Large intestine (tissue), 12 donors: ENCODE measurements at places on chromosomes 2 and 18. TPM values are rescaled to one million over a fixed set of nuclear protein-coding genes. Genes with fewer than 3 reads are reported as not detected.

DNA sequence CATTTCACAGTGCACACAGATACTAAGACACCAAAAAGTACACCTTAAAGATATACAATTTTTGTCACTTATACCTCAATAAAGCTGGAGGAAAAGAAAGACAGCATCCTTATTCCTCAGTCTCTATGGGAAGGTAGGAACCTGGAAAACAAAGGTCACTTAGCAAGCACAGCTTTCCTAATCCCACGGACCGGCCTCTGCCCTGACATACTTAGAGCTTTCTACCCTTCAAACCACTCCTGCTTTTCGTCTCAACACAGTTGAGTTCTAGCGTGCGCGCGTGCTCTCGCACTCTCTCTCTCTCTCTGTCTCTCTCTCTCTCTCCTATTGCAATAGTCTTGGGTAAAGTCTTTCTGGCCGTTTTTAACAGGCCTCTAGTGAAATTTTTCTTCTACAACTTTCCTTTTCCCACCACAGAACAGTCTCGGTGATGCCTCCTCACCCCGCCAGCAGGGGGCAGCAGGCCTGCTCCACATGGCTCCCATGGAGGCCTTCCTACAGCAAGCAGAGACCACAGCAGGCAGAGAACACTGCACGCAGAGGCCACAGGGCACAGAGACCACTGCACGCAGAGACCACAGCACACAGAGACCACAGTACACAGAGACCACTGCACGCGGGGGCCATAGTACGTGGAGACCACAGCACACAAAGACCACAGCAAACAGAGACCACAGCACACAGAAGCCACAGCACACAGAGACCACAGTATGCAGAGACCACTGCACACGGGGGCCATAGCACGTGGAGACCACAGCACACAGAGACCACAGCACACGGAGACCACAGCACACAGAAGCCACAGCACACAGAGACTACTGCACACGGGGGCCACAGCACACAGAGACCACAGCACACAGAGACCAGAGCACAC is 106.9 kb downstream of the FBXO15 start:
- H3K4me3 ChIP-seq = no peak overlapping the region
- no peaks in the 10 kb centered on the region for H3K36me3 ChIP-seq
- H3K4me1 ChIP-seq = no peaks in the 10 kb centered on the region
- no peak overlapping the region for H3K27ac ChIP-seq

The HOXD12 gene
- not detected for polyA plus RNA-seq

The SERPINB10 gene
- polyA plus RNA-seq = not detected

The ALPI gene
- polyA plus RNA-seq = 80.6 TPM

GRCh38 chr2:148255929-148256328 is 235.0 kb downstream of the MBD5 start:
- DNase-seq = no peak
- H3K4me1 ChIP-seq = no peaks in the 10 kb centered on the region
- no peak overlapping the region for H3K4me3 ChIP-seq
- H3K36me3 ChIP-seq = peaks cover 33% of the 10 kb centered on the region
- no peak overlapping the region for H3K27ac ChIP-seq

- H3K27ac ChIP-seq = no peak overlapping the region
- H3K27me3 ChIP-seq = no peaks in the 10 kb centered on the region
- H3K4me1 ChIP-seq = no peaks in the 10 kb centered on the region
- peaks cover 41% of the 10 kb centered on the region for H3K36me3 ChIP-seq
- no peak overlapping the region for H3K4me3 ChIP-seq
- DNase-seq = no peak
Measured at GRCh38 chr18:24157855-24158254, 19.0 kb downstream of the CABYR start.

DNA sequence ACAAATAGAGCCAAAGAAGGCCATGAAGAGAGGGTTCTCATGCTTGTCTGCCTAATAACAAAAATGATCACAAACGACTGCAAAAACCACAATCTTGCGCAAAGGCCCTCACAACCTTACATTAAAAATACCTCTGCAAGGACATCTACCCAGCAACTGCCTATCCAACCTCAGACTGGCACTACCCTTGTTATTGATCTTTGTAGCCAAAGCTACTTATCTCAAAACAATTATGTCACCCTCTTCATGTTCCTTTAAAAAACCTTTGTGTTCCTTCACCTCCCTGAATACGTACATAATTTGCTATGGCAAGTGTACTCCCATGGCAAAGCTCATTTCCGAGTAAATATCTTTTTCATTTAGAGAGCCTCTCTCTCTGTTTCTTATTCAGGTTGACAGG is 44.1 kb downstream of the TMEM163 start:
- no peak overlapping the region for H3K4me3 ChIP-seq
- no peak for DNase-seq
- no peak overlapping the region for H3K27ac ChIP-seq

- peaks cover 2% of the 10 kb centered on the region for H3K4me1 ChIP-seq
- H3K27ac ChIP-seq = no peak overlapping the region
- H3K36me3 ChIP-seq = peaks cover 11% of the 10 kb centered on the region
- H3K27me3 ChIP-seq = no peaks in the 10 kb centered on the region
Measured at GRCh38 chr2:23777826-23778225, 149.1 kb downstream of the ATAD2B start.

GRCh38 chr2:121189011-121189410 is 96.0 kb downstream of the TFCP2L1 start:
- H3K4me1 ChIP-seq = no peaks in the 10 kb centered on the region
- no peak overlapping the region for H3K4me3 ChIP-seq
- no peak overlapping the region for H3K27ac ChIP-seq
- H3K27me3 ChIP-seq = no peaks in the 10 kb centered on the region

DNA sequence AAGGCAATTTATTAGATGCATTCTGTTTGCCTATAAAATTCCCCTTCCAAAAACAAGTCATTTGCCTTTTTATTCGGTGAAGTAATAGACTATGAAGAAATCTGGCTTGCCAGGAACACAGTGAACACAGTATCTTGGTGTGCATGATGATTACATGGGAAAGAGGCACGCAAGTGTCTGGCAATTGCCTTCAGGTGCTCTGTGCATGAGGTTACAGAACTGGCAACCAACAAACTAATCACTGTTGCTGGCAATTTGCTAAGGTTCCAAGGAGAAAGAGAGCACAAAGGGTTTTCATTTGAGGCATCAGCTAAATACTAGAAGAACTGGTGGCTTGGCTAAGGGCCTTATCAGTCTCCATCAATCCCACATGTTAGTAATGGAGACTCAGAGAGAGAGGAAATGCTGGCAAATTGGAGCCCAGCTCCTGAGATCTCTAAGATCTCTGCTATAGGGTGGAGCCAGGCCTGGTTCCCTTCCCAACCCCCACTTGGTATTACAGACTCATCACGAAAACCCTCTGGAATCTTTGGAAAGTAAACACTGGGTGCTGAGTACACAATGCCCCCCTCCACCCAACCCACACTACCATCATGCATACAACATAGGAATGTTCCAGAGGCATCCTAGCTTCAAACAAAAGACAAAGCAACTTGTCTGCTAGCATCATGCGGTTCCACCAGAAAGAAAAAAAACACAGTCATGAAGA is 10.4 kb downstream of the RNF152 start:
- DNase-seq = no peak
- H3K4me3 ChIP-seq = no peak overlapping the region
- H3K36me3 ChIP-seq = no peaks in the 10 kb centered on the region
- no peaks in the 10 kb centered on the region for H3K27me3 ChIP-seq
- H3K27ac ChIP-seq = no peak overlapping the region
- no peaks in the 10 kb centered on the region for H3K4me1 ChIP-seq

GRCh38 chr18:54440292-54440691 is 82.6 kb downstream of the C18orf54 start:
- H3K4me3 ChIP-seq = no peak overlapping the region
- no peaks in the 10 kb centered on the region for H3K36me3 ChIP-seq
- no peaks in the 10 kb centered on the region for H3K27me3 ChIP-seq
- H3K4me1 ChIP-seq = no peaks in the 10 kb centered on the region

The CHRNG gene
- 0.21 TPM for polyA plus RNA-seq

- H3K4me1 ChIP-seq = peaks cover 6% of the 10 kb centered on the region
- no peaks in the 10 kb centered on the region for H3K27me3 ChIP-seq
- no peaks in the 10 kb centered on the region for H3K36me3 ChIP-seq
- H3K27ac ChIP-seq = no peak overlapping the region
Measured at GRCh38 chr18:24543795-24544498, 83.5 kb downstream of the HRH4 start.

The SLC19A3 gene
- polyA plus RNA-seq = 80.8 TPM

- DNase-seq = no peak
- H3K4me3 ChIP-seq = no peak overlapping the region
- no peak overlapping the region for H3K27ac ChIP-seq
- no peaks in the 10 kb centered on the region for H3K4me1 ChIP-seq
Measured at GRCh38 chr18:47863041-47863440, 67.4 kb downstream of the SMAD2 start.

The SCN7A gene
- 6.7 TPM for polyA plus RNA-seq

DNA sequence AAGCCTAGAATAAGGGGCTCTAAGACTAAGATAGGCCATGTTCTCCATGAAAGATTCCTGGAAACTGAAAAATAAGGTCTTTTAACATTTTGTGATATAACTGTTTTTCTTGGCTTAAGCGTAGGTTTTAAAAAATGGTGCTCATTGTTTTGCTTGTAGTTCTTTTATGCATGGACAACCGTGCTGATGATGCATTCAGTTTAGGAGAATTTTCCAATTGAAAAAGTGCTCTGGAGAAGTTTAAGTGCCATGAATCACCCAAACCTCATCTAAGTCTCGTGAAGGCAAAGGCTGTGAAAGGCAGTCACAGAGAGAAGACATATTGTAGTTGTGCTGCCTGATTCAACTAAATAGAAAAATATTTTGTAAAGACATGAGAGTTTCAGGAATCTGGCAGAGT is 111.8 kb upstream of the GAREM1 start:
- no peaks in the 10 kb centered on the region for H3K36me3 ChIP-seq
- H3K27me3 ChIP-seq = no peaks in the 10 kb centered on the region
- H3K4me3 ChIP-seq = no peak overlapping the region
- no peak for DNase-seq

GRCh38 chr18:49321797-49322461 is 138.5 kb downstream of the DYM start:
- no peaks in the 10 kb centered on the region for H3K4me1 ChIP-seq
- no peak overlapping the region for H3K27ac ChIP-seq
- no peak overlapping the region for H3K4me3 ChIP-seq
- DNase-seq = no peak

- H3K36me3 ChIP-seq = no peaks in the 10 kb centered on the region
- H3K27me3 ChIP-seq = peaks cover 3% of the 10 kb centered on the region
- H3K4me1 ChIP-seq = no peaks in the 10 kb centered on the region
- DNase-seq = no peak
Measured at GRCh38 chr2:79920512-79921076, 384.0 kb downstream of the LRRTM1 start.

DNA sequence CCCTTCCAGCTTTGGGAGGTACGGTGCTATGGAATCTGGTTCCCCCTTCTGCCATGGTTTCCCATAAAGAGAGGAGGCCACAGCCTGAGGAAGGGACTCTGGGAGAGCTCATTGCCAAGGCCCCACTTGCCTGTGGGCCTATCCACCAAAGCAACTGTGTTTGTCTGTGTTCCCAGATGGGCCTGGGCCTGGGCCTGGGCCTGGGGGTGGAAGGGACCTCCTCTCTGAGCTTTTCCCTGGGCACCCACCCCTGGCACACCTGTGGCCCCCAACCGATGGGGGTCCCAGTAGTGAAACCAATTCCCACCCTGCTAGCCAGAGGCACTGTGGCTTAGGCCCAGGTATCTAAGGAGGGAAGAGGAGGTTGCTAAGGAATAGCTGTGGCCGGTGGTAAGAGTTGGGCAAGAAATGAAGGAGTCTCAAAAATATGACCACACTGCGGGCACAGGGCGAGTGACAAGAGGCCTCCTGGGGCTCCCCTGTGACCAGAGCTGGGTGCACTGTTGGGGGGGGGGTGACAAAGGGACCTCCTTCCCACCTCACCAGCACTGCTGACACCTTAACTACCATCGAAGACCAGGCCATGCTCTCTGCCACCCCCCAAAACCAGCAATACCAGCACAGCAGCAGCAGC is 4.9 kb upstream of the DUSP2 start:
- H3K4me3 ChIP-seq = no peak overlapping the region
- peaks cover 11% of the 10 kb centered on the region for H3K4me1 ChIP-seq
- no peak overlapping the region for H3K27ac ChIP-seq

- no peak overlapping the region for H3K4me3 ChIP-seq
- no peaks in the 10 kb centered on the region for H3K36me3 ChIP-seq
- DNase-seq = no peak
- no peak overlapping the region for H3K27ac ChIP-seq
Measured at GRCh38 chr2:8433390-8433789, 248.5 kb upstream of the ID2 start.

- H3K36me3 ChIP-seq = no peaks in the 10 kb centered on the region
- DNase-seq = no peak
- no peak overlapping the region for H3K27ac ChIP-seq
- H3K4me1 ChIP-seq = no peaks in the 10 kb centered on the region
Measured at GRCh38 chr2:79972661-79973060, 331.9 kb downstream of the LRRTM1 start.

The DSG1 gene
- 0.19 TPM for polyA plus RNA-seq

The UGT1A4 gene
- polyA plus RNA-seq = 0.04 TPM

The ASXL3 gene
- polyA plus RNA-seq = 2.7 TPM

DNA sequence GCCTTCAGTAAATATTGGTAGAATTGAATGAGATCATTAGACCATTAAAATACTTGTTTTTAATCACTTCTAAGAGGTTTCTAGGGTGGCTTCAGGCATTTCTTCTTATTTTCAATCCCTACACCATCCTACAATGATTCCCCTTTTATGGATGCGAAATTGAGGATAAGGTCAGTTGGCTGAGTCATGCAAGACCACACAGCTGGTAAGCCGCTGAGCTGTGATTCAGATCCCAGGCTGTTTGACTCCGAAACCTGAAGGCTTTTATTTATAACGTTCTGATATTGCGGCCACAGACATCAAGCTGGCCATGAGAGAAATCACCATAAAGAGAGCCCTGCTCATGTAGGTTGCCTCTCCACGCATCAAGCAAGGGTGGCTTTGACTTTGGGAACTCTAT is 133.4 kb downstream of the VAPA start:
- H3K4me3 ChIP-seq = no peak overlapping the region
- no peak overlapping the region for H3K27ac ChIP-seq
- H3K36me3 ChIP-seq = no peaks in the 10 kb centered on the region
- no peaks in the 10 kb centered on the region for H3K4me1 ChIP-seq
- no peak for DNase-seq

GRCh38 chr2:239187464-239188253 is 213.2 kb downstream of the HDAC4 start:
- no peak overlapping the region for H3K4me3 ChIP-seq
- H3K36me3 ChIP-seq = peaks cover 34% of the 10 kb centered on the region
- no peaks in the 10 kb centered on the region for H3K27me3 ChIP-seq

DNA sequence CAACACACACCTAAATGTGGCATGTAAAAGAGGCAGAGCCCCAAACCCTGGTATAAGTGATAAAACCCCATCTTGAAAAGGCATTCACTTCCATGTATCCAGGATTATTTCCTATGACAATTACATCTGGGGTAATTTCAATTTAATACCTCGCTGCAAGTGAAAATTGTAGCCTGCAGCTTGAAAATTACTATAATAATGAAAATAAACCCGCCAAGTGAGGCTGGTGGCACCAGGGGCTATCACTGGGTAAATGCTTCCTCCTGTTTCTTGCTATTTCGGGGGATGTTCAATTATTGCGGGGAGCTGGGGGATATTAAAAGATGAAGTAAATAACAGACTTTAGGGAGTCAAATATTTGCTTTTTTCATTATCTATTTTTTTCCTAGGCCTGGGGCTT is 159.5 kb upstream of the CAPN13 start:
- H3K4me1 ChIP-seq = no peaks in the 10 kb centered on the region
- no peaks in the 10 kb centered on the region for H3K27me3 ChIP-seq
- H3K27ac ChIP-seq = no peak overlapping the region
- no peak overlapping the region for H3K4me3 ChIP-seq
- no peak for DNase-seq
- no peaks in the 10 kb centered on the region for H3K36me3 ChIP-seq
